Glutamatergic neuron (in vitro differentiated cells): ENCODE measurements at places on chromosomes 1 and 21. TPM values are rescaled to one million over a fixed set of nuclear protein-coding genes. Genes with fewer than 3 reads are reported as not detected.

C1orf167 gene
- total RNA-seq: not detected

ACTL8 gene
- total RNA-seq: not detected

OR6N1 gene
- total RNA-seq: not detected

CELA3B gene
- total RNA-seq: not detected

SIPA1L2 gene
- total RNA-seq: 177 TPM

TNFRSF4 gene
- 0.29 TPM for total RNA-seq

TNFAIP8L2 gene
- not detected for total RNA-seq

FBLIM1 gene
- total RNA-seq: 29.9 TPM

KLHDC8A gene
- 125 TPM for total RNA-seq

MIXL1 gene
- 0.54 TPM for total RNA-seq

HENMT1 gene
- 15.9 TPM for total RNA-seq

RPE65 gene
- total RNA-seq: not detected

GABPB2 gene
- total RNA-seq: 5.4 TPM

PNRC2 gene
- total RNA-seq: 106 TPM

DNA sequence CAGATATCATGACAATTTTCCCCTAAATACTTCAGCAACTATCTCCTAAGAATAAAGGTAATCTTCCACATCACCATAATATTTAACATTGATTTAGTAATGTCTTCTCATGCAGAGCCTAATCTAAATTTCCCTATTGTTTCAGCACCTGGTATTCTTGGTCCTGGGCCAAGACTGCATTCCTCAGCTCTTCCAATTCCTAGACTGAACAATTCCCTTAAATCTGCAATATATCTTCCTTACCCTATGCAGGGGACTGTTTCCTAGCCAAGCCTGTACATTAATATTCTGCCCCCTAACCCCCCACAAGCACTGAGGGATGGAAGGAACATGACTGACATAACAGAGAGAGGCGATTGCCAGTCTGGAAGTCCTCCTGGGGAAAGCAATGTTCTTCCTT lies 28.7 kb upstream of the DISP1 start:
- no peak overlapping the region for H3K27ac ChIP-seq
- DNase-seq: no peak
- H3K4me3 ChIP-seq: no peak overlapping the region
- H3K27me3 ChIP-seq: no peaks in the 10 kb centered on the region

DNA sequence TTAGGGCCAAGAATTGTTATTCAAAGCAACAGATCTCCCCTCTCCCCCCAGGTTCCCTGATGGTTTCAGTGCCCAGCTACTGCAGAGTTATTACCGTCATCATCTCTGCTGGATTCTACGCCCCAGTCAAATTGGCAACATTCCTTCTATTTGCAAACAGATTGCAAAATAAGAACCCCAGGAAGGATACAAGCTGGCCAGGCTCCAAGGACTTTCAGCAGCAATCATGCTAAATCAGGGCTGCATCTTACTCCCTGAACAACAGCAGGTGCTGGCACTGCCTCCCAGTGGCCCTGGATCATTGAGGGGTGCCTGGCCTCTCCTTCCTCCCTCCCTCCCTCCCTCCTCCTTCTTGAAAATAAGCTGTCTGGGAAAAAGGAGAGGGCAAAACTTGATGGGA lies 521.6 kb upstream of the BEND5 start:
- H3K36me3 ChIP-seq: peaks cover 4% of the 10 kb centered on the region
- no peak for DNase-seq

- H3K4me1 ChIP-seq: peaks cover 6% of the 10 kb centered on the region
- no peak for DNase-seq
- no peak overlapping the region for H3K4me3 ChIP-seq
Measured at GRCh38 chr1:119859647-119860046, 36.7 kb downstream of the ADAM30 start.

- H3K27ac ChIP-seq: no peak overlapping the region
- no peak for DNase-seq
- H3K4me1 ChIP-seq: peaks cover 9% of the 10 kb centered on the region
- H3K4me3 ChIP-seq: no peak overlapping the region
Measured at GRCh38 chr1:26293911-26294463, 12.4 kb downstream of the UBXN11 start.

DNA sequence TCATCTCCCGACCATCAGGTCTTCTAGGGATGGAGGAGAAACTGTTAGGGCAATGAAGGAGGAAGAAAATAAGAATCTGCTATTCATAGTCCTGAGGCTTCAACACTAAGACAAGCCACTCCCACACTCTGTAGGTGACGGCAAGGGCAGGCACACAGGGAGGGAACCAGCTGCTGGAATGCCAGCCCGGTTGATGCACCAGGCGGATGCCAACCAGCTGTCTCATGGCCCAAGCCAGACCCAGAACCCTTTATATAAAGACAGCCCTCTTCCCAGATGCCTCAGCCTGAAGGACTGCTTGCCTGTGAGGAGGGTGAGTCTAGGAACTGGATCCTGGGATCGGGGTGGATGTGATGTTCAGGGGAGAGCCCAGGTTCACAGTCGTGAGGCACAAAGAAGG lies at the start of gene KPRP:
Gene KPRP (plus strand): TSS at position 279 of the 400 bp plus-strand sequence. CDS start 1,564 bp downstream, outside the sequence.
- H3K4me3 ChIP-seq: no peak within 1 kb of the TSS
- no peaks in the 10 kb centered on the region for H3K4me1 ChIP-seq
- H3K27ac ChIP-seq: no peak within 1 kb of the TSS
- H3K27me3 ChIP-seq: peaks cover 4% of the 10 kb centered on the region

- H3K4me3 ChIP-seq: no peak within 1 kb of the TSS
- H3K27ac ChIP-seq: no peak within 1 kb of the TSS
- DNase-seq: no peak
- no peaks in the 10 kb centered on the region for H3K4me1 ChIP-seq
- peaks cover 3% of the 10 kb centered on the region for H3K27me3 ChIP-seq
- H3K36me3 ChIP-seq: no peaks in the 10 kb centered on the region
Measured at GRCh38 chr1:173206816-173207568, at the start of gene TNFSF4. TNFSF4 (minus strand) TSS chr1:173207331; CDS start chr1:173207176, 155 bp downstream.

DNA sequence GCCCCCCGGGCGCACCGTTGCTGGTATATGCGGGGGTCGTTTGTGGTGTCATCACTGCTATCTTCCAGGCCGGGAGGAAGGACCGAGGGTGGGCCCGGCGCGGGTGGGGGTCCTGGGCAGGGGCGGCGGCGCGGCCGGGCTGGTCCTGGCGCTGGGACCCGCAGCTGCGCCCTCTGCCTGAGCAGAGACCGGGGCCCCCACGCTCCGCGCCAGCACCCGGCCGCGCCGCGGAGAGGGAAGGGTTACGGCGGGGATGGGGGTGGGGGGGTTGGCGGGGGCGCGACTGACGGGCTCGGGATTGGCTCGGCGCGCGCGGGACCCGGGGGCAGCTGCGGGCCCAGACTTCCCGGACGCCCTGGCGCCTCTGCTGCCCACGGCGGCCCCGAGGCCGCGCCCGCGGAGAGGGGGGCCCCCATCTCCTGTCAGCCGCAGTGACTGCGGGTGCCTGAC lies 13.8 kb upstream of the SAMD11 start:
- H3K4me1 ChIP-seq: peaks cover 21% of the 10 kb centered on the region
- no peak overlapping the region for H3K27ac ChIP-seq
- DNase-seq: peak; percentile 28

DNA sequence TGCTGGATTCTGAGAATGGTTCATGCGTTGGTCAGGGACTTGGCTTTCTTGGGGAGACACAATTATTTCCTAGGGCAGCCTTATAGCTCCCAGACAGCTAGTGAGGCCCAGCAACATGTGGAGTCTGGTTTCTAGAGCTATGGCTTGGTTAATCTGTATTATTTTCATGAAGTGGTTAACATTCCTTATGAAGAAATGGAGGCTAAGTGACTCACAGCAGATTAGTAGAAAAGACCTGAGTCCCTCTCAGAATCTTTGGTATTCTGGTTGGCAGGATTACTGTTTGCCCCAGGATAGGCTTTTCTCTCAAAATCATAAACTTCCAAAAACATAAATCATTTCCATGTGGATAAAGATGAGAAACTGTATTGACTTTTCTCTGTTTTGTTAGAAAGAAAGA lies 42.3 kb downstream of the DUSP10 start:
- H3K27me3 ChIP-seq: no peaks in the 10 kb centered on the region
- peaks cover 6% of the 10 kb centered on the region for H3K36me3 ChIP-seq
- H3K27ac ChIP-seq: no peak overlapping the region
- H3K4me1 ChIP-seq: peaks cover 13% of the 10 kb centered on the region
- DNase-seq: no peak
- H3K4me3 ChIP-seq: no peak overlapping the region

DNA sequence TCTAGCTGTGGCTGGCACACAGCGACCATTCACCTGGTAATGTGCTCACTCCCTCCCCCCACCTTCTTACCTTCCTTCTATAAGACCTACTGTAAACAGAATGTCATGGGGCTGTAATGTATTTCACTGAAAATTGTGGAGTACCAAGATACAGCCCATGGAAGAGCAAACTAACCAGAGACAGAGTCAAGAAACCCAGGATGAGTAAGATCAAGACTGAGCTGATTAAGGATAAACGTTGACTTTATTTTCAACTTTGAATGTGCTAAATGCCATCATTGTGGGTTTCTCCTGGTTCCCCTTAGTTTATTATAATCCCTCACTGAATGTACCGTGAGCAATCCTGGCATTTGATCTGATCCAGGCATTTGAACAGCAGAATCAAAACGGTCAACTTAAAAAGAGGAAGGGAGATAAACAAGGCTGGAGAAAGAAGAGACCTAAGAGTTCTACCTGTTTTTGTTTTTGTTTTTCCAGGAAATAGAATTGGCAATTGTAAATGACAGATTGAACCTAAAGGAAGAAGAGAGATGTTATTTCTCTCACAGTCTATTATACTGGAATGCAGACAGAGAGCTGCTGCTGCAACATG lies 16.1 kb upstream of the ATP1B1 start:
- no peak for DNase-seq
- H3K27me3 ChIP-seq: peaks cover 2% of the 10 kb centered on the region
- H3K27ac ChIP-seq: no peak overlapping the region
- no peaks in the 10 kb centered on the region for H3K36me3 ChIP-seq

GRCh38 chr1:221620437-221621384 lies 121.2 kb downstream of the DUSP10 start:
- no peak overlapping the region for H3K4me3 ChIP-seq
- peaks cover 1% of the 10 kb centered on the region for H3K27me3 ChIP-seq
- no peak for DNase-seq
- H3K36me3 ChIP-seq: peaks cover 5% of the 10 kb centered on the region

DNA sequence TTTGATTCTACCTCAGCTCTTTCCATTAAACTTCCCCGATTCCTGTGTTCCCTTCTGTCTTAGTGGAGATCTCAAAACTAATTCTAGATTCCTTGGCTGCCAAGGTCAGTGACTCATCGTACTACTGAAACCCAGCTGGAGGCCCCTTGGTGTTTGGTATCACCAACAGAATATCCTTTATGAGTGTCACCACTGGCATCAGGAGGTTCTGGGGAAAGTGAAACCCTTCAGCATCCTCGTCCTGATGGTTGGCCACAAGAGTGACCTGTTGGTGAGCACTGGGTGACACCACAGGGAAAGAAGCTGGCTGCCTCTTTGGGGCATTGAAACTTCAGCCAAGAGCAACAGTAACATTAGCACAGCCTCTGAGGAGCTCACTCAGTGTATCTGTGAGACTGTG lies 9.6 kb downstream of the RAB42 start:
- no peak overlapping the region for H3K27ac ChIP-seq
- no peak overlapping the region for H3K4me3 ChIP-seq
- H3K27me3 ChIP-seq: no peaks in the 10 kb centered on the region
- H3K4me1 ChIP-seq: peaks cover 1% of the 10 kb centered on the region

- H3K4me1 ChIP-seq: peaks cover 31% of the 10 kb centered on the region
- H3K4me3 ChIP-seq: peak overlapping the region; percentile 96
- peak overlapping the region; percentile 99 for H3K27ac ChIP-seq
- peaks cover 24% of the 10 kb centered on the region for H3K27me3 ChIP-seq
Measured at GRCh38 chr1:153963850-153964331, 554 bp upstream of the SLC39A1 start.

DNA sequence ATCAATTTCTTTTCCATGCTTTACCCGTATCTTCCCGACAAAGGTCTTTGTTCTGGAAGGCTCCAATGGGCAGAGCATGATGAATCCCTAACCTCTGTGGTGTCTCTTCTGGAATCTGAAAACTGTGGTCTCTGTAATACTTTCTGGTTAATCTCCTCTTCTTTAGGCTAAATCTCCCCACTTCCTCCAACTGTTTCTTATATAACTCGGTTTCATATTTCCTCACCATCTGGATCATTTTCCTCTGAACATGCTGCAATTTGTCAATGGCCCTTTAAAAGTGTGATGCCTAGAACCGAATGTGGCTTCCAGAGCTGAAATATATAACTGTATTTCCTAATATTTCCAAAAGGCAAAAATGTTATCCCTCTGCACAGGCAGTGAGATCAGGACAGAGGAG lies 66.1 kb downstream of the ALG14 start:
- H3K4me1 ChIP-seq: peaks cover 12% of the 10 kb centered on the region
- H3K36me3 ChIP-seq: peaks cover 4% of the 10 kb centered on the region
- no peak for DNase-seq
- H3K27ac ChIP-seq: no peak overlapping the region
- no peak overlapping the region for H3K4me3 ChIP-seq
- H3K27me3 ChIP-seq: peaks cover 3% of the 10 kb centered on the region

- no peaks in the 10 kb centered on the region for H3K4me1 ChIP-seq
Measured at GRCh38 chr1:191043066-191043465, 565.4 kb upstream of the BRINP3 start.

DNA sequence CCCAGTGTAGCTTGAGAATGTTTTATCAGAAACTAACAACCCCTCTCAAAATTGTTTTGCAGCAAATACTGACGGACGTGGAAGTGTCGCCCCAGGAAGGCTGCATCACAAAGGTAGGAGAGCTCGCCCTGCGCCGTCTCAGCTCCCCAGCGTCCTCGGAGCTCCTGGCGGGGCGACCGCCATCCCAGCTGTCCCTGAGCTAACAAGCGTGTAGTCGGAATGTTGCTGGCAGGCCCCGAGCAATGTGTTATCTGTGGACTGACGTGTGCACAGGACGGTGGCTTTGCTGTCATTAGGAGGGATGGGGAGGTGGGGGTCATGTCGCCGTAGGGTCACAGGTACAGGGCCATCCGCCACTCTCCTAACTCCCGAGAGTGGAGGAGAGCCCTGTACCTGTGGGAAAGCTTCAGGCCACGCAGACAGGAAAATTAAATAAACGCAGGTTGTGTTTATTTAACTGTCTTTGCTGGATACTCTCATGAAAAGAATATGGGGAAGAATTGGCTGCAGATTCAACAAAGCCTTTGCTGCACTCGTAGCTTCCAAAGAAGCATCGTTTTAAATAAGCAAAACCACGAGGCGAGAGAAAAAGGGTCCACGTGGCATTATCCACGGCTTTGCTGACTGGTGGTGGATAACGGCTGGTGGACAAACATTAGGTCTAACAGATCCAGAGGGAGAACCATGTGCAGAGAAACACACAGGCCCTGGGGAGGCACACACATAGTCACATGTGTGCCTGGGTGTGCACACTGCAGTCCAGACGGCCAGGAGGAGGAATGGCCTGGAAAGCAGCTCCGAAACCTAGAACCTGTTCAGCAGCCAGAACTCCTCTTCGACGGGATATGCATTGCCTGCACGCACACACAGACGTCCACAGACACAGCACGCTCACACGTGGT lies 175.3 kb downstream of the PRDM16 start:
- peaks cover 10% of the 10 kb centered on the region for H3K27me3 ChIP-seq
- no peak overlapping the region for H3K27ac ChIP-seq
- no peaks in the 10 kb centered on the region for H3K36me3 ChIP-seq
- no peak for DNase-seq
- H3K4me1 ChIP-seq: peaks cover 4% of the 10 kb centered on the region

GRCh38 chr1:46719689-46720088 lies 775 bp upstream of the EFCAB14 start:
- no peaks in the 10 kb centered on the region for H3K36me3 ChIP-seq
- H3K4me1 ChIP-seq: peaks cover 14% of the 10 kb centered on the region
- no peak for DNase-seq
- H3K27me3 ChIP-seq: no peaks in the 10 kb centered on the region
- peak overlapping the region; percentile 79 for H3K4me3 ChIP-seq
